ENCODE measurements at places on chromosomes 7 and 10.

DNA sequence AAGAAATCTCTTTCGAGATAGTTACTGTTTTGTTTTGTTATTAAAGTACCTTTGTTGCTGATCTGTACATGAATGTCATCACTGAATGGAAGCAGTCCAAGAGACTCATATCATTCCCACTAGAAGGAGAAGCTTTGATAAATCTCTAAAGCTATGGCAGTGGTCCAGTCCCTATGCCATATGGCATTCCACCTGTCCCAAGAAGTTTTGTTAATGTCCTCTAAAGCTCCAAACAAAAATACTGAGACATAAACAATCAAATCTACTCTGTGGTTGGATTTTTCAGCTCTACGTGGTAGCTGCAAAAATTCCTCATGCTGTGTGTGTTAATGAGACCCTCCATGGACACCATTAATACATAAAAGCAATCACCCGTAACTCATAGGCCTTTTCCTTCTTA, 94.1 kb downstream of the LRRN3 start:
- DNase-seq = no peak

DNA sequence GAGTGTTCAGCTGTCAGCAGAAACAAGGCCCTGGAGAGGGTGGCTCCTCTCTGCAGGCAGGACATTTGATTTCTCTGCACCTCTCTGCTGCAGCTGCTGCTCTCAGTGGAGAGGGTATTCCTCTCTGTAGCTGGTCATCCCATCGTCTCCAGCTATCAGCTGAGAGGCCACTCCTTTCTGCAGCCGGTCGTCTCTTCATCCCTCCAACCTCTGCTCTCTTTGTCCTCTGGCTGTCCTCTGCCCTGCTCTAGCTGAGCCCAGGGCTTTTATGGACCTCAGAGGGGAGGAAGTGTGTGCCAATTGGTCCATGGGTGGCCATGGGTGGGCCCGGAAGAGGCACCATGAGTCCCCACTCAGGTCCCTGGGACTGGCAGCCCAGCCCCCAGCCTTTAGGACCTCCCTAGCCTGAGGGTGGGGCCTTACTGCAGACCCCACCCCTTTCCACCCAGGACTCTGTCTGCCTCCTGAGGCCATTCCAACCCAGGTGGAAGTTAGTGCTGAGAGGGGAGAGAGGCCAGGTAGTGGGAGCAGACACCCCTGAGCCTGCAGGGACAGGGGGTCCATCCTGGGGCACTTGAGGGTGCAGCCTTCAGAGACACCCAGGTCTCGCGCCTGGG, 26.2 kb upstream of the CDCA7L start:
- no peak for DNase-seq

DNA sequence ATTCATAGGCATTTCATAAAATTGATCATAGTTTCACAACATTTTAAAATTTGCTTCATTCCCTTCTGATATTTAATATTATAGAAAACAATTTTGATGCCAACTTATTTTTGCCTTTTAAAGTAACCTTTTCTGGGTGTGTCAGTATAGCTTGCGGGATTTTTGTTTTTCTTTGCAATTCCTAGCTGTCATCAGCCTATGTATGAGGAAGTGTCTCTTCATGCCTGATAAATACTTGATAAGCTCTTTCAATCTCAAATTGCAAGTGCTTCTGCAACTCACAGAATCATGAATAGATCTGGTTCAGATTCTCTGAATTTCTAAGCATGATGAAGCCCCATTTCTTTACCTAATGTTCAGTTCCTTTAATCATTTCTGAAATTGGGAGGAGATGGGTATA, 28.0 kb upstream of the ARHGAP21 start:
- DNase-seq = no peak

DNA sequence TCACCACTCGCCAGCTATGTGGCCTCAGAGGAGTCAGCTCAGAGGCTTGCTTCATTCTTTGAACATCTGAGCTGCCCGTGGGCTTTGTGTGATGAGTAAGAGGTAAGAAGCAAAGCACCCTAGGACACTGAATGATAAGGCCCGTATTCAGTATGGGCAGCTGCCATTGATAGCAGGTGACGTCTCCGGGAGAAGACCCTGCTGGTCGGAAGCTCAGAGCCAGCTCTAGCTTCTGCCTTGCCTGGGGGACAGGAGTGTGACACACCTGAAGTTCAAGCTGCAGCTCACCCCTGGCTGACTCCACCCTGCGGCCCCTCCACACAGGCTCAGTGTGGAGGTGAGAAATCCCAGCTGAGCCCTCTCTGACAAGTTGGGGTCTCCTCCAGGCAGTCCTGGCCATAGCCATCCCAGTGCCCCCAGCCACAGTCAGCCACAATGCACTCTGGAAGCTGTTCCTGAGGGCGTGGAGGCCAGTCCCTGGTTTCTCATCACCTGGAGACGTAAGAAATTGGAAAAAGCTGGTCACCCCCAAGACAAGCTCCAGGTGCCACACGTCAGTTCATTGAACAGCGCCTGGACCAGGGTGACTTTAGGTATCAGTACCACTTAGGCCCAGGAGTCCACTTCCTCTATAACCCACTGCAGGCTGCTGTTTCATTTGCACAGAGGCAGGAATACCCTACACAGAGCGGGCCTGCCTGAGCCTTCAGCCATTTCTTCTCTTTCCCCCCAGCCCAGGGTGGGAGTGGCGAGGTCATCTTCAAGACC, 164.9 kb upstream of the RHEB start:
- DNase-seq = no peak

DNA sequence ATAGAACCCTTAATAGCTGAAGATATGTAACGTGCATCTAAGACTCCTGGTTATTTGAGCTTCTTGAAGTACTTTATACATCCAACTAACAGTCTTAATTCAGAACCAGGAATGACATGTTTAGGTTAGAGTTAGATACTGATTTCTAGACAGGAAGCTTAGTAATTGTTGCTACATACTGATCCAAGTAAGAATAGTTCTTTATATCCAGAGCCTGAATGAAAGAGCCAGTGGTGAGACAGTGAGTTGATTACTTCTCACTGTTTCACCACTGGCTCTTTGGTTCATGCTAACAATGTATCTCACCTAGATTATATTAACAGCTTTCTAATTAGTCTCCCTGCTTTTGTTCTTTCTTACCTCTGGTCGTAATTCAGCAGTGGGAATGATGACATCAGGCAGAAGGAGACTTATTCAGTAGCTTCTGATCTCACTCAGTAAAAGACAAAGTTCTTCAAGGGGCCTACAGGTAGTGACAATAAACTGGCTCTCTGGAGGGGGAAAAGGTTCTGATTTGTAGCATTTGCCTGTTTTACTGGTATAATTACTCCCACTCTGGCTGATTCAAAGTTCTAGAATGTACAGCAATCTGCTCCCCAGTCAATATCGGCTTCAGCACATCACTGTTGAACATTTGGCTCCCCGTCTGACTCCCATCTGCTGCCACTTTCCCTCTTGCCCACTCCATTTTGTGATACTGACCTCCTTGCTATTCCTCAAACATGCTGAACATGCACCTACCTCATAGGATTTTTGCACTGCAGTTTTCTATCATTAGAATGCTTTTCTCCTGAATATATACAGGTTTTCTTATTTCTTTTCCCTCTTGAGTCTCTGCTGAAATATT, 29.1 kb downstream of the MCU start:
- DNase-seq = no peak

- DNase-seq = no peak
These were observed 1039.6 kb upstream of the LRRN3 start for GRCh38 chr7:110051372-110051771.

GRCh38 chr7:143005632-143006260, 21.2 kb downstream of the OR9A2 start:
- no peak for DNase-seq
